ENCODE measurements at places on chromosomes 11 and 22. TPM values are rescaled to one million over a fixed set of nuclear protein-coding genes. Genes with fewer than 3 reads are reported as not detected.

Gene PELI3
- total RNA-seq = 2.4 TPM

Gene NTM
- total RNA-seq = 0.06 TPM

Gene NNMT
- 188 TPM for total RNA-seq

Gene OR10A2
- not detected for total RNA-seq

Gene PTPRCAP
- total RNA-seq = 0.49 TPM

Gene BTBD18
- not detected for total RNA-seq

Gene SULT4A1
- not detected for total RNA-seq

Gene ZNHIT2
- 3.6 TPM for total RNA-seq

Gene BDNF
- total RNA-seq = 0.88 TPM

Gene LARGE1
- 5.8 TPM for total RNA-seq

Gene SLC5A1
- total RNA-seq = not detected

Gene LRRC32
- 79.8 TPM for total RNA-seq

Gene MMP13
- not detected for total RNA-seq

Gene KRTAP5-1
- total RNA-seq = not detected

All from bladder microvascular endothelial cell (primary cell).